HuH-7 (cell line): ENCODE measurements at places on chromosomes 11 and 22.
A peak's percentile ranks its signal among the peaks of the same experiment; 100 is the strongest.

DNA sequence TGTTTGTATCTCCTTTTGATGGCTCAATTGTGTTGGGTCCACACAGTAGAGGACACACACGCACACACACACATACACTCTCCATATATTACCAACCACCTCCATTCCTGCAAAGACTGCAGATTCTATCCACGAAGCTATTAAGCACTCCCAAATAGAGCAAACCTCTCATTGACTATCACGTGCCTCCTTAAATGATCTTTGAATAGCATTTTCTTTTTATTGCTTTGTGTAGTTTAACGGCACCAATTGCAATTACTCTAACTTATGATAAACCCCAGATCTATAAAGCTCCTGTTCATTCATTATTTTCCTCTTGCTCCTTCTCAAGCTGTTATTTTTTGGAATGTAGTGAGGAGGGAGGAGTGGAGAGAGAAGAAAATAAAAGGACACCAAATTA is 204.7 kb downstream of the ST3GAL4 start:
- DNase-seq = no peak

DNA sequence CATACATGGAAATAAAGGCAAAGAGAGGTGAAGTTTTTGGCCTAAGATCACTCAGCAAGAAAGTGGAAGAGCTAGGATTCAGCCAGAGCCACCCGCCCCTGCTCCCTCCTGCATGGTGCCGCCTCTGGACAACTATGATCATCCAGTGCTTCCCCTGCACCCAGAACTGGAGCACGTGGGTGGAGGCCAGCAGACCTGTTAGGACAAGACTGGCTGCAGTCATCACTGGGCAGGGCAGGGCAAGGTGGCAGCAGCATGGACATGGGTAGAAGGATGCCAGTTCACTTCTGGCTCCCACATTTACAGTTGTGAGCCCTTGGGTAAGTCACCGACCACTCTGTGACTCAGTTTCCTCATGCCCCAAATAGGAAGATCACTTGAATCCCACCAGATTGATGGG is 131.0 kb downstream of the FBXO7 start:
- DNase-seq = no peak

DNA sequence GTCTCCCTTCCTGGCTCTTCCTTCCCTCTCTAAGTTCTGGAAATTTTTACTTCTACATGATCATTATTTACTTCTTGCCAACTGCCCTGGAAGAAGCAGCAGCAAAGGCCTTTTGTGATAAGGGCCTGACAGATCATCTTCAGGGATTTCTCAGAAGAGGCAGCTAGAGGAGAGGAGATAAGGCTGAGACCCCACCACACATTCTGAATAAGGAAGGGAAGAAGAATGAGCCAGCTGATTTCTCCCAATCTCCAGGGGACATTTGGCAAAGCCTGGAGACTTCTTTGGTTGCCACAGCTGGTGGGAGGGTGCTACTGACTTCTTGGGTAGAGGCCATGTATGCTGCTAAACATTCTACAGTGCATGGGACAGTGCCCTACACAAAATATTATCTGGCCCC is 122.4 kb upstream of the OR9Q1 start:
- DNase-seq = no peak

- no peak for DNase-seq
Measured at GRCh38 chr22:33811208-33811607, 109.1 kb downstream of the LARGE1 start.

- DNase-seq = no peak
Measured at GRCh38 chr22:50143096-50143495, 27.4 kb upstream of the PANX2 start.

DNA sequence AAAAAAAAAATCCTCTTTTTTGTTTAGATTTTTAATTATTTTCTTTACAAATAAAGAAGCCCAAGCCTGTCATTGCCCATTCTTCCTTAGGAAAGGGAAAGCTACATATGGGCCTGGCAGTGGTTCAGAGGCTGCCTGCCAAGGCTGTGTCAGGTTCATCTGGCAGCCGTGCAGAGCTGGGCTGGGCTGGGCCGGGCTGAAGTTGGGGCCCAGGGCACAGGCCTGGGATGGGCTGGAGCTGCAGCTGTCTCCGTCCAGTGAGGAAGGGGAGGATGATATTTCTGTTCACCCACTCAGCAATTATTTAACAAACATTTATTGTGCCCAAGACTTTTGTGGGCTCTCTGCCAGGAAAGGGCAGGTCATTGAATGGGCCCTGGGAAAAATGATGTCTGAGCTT is 4.6 kb downstream of the PRR5L start:
- no peak for DNase-seq

DNA sequence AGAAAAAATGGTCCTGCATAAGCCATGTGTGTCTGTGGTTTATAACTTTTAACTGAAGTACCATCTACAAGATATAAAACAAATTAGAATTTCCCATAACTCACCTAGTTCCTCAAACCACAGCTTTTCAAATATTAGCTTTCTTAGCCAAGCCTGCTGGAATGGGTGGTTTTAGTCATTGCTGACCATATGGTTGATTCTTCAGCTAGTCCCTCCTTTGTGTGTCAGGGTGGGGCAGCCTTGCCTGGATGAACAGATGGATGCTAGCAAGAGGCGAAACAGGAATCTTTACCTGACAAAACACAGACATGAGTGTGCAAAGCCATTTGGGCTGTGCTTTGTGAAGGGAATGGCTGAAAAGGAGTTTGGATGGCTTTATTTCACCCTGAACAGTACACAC is 6.9 kb upstream of the B3GNT6 start:
- DNase-seq = no peak

DNA sequence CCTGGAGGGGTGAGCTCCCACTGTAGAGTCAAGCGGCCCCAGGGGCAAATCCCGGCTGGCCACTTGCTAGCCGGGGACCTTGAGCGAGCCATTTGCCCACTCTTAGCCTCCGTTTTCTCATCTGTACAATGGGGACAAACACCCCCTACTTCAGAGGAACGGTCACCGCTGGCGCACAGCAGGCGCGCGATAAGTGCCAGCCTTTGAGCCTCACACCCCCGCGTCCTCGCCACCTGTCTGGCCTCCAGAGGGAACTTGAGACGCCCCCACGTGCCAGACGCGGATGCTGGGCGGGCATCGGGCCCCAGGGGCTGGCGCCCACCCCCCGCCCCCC is 72.6 kb upstream of the TCF20 start:
- no peak for DNase-seq

DNA sequence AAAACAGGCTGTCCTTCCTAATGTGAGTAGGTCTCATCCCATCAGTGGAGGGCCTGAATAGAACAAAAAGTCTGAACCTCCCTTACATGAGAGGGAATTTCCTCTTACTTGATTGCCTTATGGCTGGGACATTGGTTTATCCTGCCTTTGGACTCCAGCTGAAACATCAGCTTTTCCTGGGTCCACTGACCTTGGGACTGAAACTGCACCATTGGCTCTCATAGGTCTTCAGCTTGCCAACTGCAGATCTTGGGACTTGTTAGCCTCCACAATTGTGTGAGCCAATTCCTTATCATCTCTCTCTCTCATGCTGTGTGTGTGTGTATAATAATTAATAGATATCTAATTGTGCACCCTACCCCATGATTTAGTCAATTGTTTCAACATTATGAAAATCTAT is 375.3 kb upstream of the DDI1 start:
- no peak for DNase-seq

GRCh38 chr11:19652623-19653375 is 59.8 kb upstream of the NAV2 start:
- DNase-seq = no peak

DNA sequence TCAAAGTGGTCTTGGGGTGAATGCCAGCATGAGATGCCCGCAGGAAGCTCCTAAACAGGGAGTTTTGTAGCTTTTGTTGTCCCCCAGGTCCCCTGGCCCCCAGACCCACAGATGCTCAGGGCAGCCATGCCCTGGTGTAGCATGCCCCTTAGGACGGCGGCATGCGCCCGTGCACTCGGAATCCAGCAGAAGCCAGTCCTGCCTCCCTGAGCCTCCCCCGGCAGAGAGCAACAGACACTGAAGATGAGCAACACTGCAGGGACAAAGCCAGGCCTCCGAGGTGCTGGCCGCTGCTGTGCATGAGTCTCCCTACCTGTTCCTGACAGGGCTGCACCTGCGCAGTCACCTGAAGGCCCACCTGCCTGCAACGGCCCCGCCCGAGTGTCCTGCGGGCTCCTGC is 59.1 kb downstream of the TRMU start:
- no peak for DNase-seq

DNA sequence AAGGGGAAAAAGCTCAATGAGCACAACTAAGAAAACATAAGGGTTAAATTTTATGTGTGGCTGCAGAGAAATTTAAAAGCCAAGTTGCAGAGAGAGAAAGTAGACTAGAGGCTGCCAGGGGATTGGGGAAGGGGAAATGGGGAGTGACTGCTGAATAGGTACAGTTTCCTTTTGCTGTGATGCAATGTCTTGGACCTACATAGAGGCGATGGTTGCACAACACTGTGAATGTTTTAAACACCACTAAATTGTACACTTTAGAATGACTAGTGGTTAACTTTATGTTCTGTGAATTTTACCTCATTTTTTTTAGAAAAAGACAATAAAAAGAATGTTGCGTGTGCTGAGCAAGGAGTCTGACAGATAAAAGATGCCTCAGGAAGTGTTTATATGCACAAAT is 36.5 kb downstream of the TENM4 start:
- DNase-seq = no peak

GRCh38 chr22:31086703-31087330 is 5.7 kb downstream of the SMTN start:
- no peak for DNase-seq

- DNase-seq = no peak
Measured at GRCh38 chr11:92267968-92268367, 43.4 kb downstream of the FAT3 start.

- DNase-seq = no peak
Measured at GRCh38 chr11:67437082-67437808, at the start of gene PTPRCAP. PTPRCAP (minus strand) TSS chr11:67437682; CDS start chr11:67437619, 63 bp downstream.

GRCh38 chr11:104946907-104947306 is 21.5 kb downstream of the CASP4 start:
- peak; percentile 17 for DNase-seq

DNA sequence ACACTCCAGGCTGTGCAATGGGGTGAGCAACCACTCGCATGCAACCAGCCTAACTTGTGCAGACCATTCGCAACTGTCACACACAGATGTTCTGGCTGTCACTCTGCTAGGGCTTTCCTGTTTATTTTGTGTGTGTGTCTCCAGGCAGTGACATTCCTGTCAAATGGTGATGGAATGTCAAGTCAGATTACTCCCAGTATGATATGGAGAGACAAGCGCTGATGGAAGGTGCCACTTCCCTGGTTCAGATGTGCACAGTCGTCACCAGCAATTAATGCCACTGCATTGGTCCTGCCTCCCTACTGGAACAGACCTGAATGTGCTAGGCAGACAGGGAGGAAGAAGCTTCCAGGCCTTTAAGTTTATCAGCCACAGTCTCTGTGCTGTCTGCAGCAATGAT is 442.4 kb upstream of the ISX start:
- DNase-seq = no peak

- DNase-seq = no peak
Measured at GRCh38 chr11:12196308-12196707, 85.9 kb downstream of the MICAL2 start.

- DNase-seq = no peak
Measured at GRCh38 chr11:93444617-93445073, 98.5 kb downstream of the SMCO4 start.

- DNase-seq = no peak
Measured at GRCh38 chr22:42277988-42278776, 7.7 kb upstream of the TCF20 start.

DNA sequence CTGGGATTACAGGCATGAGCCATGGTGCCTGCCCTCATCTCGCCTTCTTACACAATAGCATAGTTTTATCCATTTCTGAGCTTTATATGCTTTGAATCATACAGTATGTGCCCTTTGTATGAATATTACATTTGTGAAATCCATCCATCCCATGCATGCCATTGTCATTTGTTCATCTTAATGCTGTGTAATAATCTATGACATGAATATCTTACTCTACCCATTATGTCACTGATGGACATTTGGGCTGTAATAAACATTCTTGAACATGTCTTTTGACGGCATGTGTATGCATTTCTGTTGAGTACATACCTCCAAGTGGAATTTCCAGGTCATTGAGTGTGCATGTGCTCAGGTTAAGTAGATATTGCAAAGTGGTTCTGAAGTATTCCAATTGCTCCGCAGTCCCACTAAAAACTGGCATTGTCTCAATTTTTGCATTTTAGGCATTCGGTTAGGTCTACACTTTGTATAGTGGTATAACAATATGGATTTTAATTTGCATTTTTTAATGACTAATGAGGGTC is 339.3 kb upstream of the SYN3 start:
- DNase-seq = no peak

DNA sequence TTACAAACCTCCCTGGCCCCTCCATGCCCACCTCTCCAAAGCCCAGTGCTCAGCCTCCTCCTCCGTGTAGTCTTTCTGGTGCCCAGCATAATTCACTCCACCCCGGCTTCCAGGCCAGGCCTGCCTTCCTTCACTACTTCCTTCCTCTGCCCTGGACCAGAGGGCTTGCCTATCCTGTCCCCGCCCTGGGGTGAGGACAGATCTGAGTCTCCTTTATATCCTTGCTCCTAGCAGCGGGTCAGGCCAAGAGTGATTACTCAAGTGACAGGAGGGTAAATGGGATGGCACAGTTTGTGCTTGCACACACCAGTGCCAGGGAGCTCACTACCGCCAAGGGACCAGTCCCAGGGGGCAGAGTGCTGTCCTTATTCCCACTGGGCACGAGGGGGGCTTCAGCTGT is 48.0 kb downstream of the SCUBE1 start:
- DNase-seq = no peak

- no peak for DNase-seq
Measured at GRCh38 chr11:7749456-7749855, 43.2 kb upstream of the OVCH2 start.

DNA sequence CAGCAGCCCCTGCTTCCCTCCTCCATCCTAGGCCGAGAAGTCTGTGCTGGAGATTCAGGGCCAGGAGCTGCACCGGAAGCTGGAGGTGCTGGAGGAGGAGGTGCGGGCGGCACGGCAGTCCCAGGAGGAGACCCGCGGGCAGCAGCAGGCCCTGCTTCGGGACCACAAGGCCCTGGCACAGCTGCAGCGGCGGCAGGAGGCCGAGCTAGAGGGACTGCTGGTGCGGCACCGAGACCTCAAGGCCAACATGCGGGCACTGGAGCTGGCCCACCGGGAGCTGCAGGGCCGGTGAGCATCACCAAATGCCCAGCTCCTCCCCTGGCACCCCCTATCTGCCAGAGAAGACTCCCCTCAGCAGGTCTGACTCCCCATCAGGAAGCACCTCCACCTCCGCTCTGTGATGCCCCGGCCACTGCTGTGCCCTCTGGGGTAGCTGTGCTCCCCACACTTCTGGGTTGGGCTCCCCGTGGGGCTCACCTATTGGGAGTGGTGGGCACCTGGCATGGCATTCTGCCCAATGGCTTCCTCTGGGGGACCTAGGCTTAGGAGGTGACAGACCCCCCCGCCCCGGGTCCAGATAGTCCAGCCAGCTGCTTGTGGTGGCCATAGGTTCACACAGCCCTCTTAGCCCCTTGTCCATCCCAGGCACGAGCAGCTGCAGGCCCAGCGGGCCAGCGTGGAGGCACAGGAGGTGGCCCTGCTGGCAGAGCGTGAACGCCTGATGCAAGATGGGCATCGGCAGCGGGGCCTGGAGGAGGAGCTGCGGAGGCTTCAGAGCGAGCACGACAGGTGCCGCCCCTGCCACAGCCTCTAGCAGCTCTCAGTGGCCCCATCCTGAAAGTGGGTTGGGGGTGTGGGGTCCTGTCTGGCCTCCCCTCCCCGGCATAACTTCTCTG is 6.6 kb upstream of the RPS6KA4 start:
- no peak for DNase-seq
